ENCODE measurements at places on chromosomes 1 and 21. TPM values are rescaled to one million over a fixed set of nuclear protein-coding genes. Genes with fewer than 3 reads are reported as not detected.

DNA sequence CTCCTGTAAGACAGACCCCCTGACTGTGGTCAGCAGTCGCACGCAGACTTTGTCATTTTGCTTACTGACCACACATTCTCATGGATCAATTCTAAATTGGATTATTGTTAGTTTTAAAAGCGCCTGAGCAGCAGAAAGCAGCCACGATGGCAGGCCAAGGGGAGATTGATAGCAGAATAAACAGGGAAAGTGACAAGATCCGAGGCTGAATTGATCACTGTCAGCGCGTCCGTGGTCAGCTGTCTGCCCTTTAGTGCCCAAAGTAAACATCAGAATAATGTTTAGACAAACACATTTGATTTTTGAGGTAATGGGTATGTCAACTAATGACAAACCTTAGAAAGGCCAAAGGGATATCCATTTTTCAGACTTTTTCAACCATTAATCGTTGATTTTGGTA is 426.8 kb downstream of the SETD4 start:
- DNase-seq, result no peak
- no peak overlapping the region for H3K27ac ChIP-seq
- no peaks in the 10 kb centered on the region for H3K4me1 ChIP-seq

WNT2B gene
- 0.42 TPM for total RNA-seq

LCE3D gene
- not detected for total RNA-seq

DNA sequence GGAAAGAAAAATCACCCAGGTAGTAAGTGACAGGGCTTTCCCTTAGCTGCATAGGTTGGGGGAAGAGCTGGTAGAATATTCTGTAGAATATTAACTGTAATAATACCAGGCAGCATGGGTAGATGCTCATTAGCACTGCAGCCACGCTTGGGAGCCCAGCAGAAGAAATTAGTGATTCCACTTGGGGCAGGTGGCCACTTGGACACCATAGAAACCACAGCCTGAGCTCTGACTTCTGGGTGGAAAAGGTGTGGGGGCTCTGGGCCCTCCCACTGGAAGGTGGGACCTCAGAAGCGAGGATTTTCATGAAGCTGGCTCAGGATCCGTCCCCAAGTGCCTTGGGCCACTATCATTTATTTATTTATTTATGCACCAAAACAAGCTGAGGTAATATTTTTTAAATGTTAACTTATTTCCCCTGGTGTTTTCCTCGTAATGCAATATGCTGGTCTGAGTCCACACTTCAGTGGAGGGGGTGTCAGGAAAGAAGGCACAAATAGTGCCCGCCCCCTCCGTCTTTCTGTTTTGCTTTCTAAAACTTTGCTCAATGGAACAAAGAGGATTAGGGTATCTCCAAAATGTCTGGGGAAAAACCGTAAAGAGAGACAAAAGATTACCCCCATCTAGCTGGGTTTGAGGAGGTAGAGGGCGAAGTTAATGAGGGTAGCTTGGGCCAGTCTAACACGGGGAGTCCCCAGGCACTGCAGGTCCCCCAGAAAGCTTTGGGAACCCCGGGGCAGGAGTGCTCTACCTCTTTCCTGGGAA is 75.2 kb upstream of the GADD45A start:
- H3K27ac ChIP-seq, result no peak overlapping the region
- no peaks in the 10 kb centered on the region for H3K36me3 ChIP-seq
- DNase-seq, result no peak
- no peaks in the 10 kb centered on the region for H3K27me3 ChIP-seq

DNA sequence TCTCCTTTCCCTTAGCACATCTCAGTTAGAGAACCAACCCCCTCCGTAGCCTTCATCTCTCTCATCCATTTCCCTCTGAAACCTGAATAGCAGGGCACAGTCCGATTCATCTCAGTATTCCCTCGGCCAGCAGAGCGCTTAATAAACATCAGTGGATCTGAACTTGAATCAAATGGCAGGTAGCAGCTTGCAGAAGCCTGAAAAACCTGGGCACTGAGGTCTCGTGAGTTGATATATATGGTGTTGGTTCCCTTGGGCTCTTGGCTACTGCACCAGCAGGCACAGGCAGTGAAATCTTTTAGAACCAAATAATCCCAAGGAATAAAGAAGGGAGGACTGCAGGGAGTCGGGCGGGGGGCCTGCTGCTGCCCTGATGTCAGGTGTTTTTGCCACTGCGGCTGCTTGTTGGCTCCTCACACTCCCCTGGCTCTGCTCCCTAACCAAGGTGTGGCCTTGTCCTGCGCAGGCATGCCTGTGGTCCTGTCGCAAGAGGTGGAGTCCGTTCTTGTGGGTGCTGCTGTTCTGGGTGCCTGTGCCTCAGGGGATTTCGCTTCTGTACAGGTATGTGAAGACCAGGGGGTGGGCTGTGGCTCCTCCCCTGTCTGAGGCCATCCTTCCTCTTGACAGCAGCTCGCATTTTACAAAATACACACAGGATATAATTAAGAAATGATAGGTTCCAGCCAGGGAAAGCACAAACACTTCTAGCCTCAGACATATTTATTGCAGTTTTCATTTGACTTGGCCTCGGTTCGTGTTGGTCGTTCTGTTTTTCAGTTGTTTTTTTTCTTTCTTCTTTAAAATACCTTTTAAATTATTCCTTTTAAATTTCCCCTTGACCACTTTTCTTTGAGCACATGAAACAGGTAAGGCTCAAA is 140.9 kb upstream of the HOOK1 start:
- DNase-seq, result no peak
- no peaks in the 10 kb centered on the region for H3K27me3 ChIP-seq
- no peaks in the 10 kb centered on the region for H3K36me3 ChIP-seq
- peak overlapping the region; percentile 54 for H3K27ac ChIP-seq
- no peaks in the 10 kb centered on the region for H3K4me1 ChIP-seq

- no peak for DNase-seq
- no peaks in the 10 kb centered on the region for H3K4me1 ChIP-seq
- no peaks in the 10 kb centered on the region for H3K27me3 ChIP-seq
- no peak overlapping the region for H3K27ac ChIP-seq
These were observed 163.4 kb upstream of the ETV3 start for GRCh38 chr1:157301477-157302198.

SYT14 gene
- 0.05 TPM for total RNA-seq

All from thymus (tissue), 14 donors.